ENCODE measurements at places on chromosomes 7 and 10. TPM values are rescaled to one million over a fixed set of nuclear protein-coding genes. Genes with fewer than 3 reads are reported as not detected.

TRIM50 gene
- not detected for polyA plus RNA-seq

GRCh38 chr10:127563718-127564553 is 14.8 kb downstream of the NPS start:
- no peak overlapping the region for H3K4me3 ChIP-seq
- H3K36me3 ChIP-seq: no peaks in the 10 kb centered on the region
- peak; percentile 2 for DNase-seq
- H3K4me1 ChIP-seq: no peaks in the 10 kb centered on the region
- no peaks in the 10 kb centered on the region for H3K27me3 ChIP-seq

GRCh38 chr7:27198871-27199801 is 755 bp downstream of the HOXA13 start:
- no peaks in the 10 kb centered on the region for H3K36me3 ChIP-seq
- peaks cover 94% of the 10 kb centered on the region for H3K27me3 ChIP-seq
- H3K4me3 ChIP-seq: no peak overlapping the region
- DNase-seq: no peak

- no peaks in the 10 kb centered on the region for H3K27me3 ChIP-seq
- H3K4me1 ChIP-seq: no peaks in the 10 kb centered on the region
- DNase-seq: no peak
- H3K36me3 ChIP-seq: no peaks in the 10 kb centered on the region
- H3K4me3 ChIP-seq: no peak overlapping the region
Observed at GRCh38 chr10:68636335-68636734, 76.2 kb downstream of the TET1 start.

GRCh38 chr7:108012499-108013430 is 9.8 kb upstream of the LAMB1 start:
- DNase-seq: no peak
- no peaks in the 10 kb centered on the region for H3K27me3 ChIP-seq
- H3K27ac ChIP-seq: no peak overlapping the region
- no peak overlapping the region for H3K4me3 ChIP-seq

- DNase-seq: no peak
- H3K36me3 ChIP-seq: no peaks in the 10 kb centered on the region
- H3K4me1 ChIP-seq: peaks cover 3% of the 10 kb centered on the region
- H3K4me3 ChIP-seq: no peak overlapping the region
Observed at GRCh38 chr10:96873756-96874467, 41.8 kb downstream of the LCOR start.

DNA sequence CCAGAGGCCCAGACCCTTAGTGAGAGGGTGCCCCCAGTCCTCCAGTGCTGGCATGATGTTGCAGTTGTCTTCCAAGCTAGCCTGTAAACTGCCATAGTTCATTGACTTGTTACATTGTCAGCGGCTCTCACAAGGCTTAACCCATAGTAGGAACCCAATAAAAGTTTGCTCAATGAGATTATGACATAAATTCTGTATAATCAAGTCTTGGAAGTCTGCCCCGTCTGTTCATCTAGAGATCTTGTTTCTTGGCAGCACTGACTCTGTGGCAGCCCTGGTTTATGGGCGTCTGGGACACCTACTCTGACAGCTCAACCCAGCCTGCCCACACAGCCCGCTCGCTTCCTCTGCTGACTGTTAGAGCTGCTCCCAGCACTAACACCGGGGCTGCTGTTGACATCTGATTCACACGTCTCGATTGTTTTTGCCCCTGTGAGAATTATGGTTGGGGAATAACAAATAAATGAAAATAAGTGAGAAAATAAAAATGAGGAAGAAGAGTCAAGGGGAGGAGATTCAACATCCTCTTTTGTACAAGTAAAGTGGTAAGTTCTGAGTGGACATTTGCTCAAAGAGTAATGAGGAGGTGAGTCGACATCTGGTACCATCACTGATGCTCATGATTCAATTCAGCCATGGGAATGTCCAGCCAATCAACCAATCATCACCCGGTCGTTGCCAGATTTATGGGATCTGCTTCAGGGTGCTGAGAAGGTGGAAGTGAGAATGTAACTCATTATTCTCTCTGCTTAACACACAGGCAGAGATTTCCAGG is 160.8 kb downstream of the SPAG6 start:
- H3K27ac ChIP-seq: no peak overlapping the region
- no peaks in the 10 kb centered on the region for H3K27me3 ChIP-seq
- DNase-seq: peak; percentile 63
- H3K4me1 ChIP-seq: no peaks in the 10 kb centered on the region

CNPY1 gene
- not detected for polyA plus RNA-seq

DNA sequence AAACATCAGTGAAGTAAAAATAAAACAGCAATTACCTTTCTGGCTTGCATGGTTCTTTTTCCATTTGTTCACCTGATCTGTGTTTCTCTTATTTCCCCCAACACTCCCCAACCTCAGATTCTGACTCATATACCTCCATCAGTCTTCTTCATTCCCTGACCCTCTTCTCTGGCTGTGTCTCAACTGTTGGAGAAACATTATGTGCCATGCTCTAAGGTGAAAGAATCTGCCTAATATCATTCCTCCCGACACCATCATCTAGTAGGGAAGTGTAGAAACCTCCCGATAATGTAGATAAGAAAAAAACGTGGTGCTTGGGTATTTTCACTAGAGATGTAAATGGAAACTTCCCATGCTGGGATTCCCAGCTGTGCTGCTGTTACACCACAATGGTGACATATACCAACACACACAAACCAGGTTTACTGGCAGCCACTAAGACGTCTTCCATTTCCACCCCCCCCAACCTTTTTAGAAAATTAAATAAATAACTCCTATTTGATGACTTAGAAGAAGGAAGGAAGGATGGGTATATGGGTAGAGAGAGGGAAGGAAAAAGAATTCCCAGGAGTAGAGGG is 63.4 kb downstream of the OSBPL3 start:
- H3K4me1 ChIP-seq: peaks cover 4% of the 10 kb centered on the region
- no peaks in the 10 kb centered on the region for H3K27me3 ChIP-seq
- no peaks in the 10 kb centered on the region for H3K36me3 ChIP-seq
- no peak overlapping the region for H3K4me3 ChIP-seq
- DNase-seq: no peak

- H3K4me3 ChIP-seq: no peak overlapping the region
- no peak overlapping the region for H3K27ac ChIP-seq
- no peaks in the 10 kb centered on the region for H3K36me3 ChIP-seq
- no peaks in the 10 kb centered on the region for H3K27me3 ChIP-seq
- peaks cover 23% of the 10 kb centered on the region for H3K4me1 ChIP-seq
- DNase-seq: no peak
Observed at GRCh38 chr10:78740976-78741915, 327.5 kb upstream of the ZMIZ1 start.

DNA sequence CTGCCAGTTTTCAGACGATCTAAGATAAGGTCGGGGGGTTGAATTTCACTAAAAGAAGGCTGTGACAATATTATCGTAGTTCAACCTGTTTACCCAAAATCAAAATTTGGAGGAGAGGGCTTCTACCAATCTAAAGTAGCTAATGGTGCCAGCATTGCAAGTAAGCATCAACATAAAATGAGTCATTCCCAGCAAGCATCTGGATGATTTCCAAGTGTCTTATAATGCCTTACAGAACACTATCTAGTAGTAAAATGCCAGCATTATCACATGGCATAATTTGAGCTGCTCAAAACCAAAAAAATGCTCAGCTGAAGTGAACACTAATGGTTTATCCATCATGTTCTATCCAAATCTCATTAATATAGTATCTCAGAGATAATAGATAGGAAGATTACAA is 1193.9 kb downstream of the DNAJB9 start:
- no peaks in the 10 kb centered on the region for H3K36me3 ChIP-seq
- no peaks in the 10 kb centered on the region for H3K4me1 ChIP-seq
- H3K4me3 ChIP-seq: no peak overlapping the region
- H3K27me3 ChIP-seq: no peaks in the 10 kb centered on the region
- DNase-seq: no peak
- H3K27ac ChIP-seq: no peak overlapping the region

GRCh38 chr10:52318136-52318701 is 4.1 kb downstream of the DKK1 start:
- H3K4me3 ChIP-seq: no peak overlapping the region
- no peaks in the 10 kb centered on the region for H3K36me3 ChIP-seq
- H3K27ac ChIP-seq: no peak overlapping the region
- no peak for DNase-seq

DNA sequence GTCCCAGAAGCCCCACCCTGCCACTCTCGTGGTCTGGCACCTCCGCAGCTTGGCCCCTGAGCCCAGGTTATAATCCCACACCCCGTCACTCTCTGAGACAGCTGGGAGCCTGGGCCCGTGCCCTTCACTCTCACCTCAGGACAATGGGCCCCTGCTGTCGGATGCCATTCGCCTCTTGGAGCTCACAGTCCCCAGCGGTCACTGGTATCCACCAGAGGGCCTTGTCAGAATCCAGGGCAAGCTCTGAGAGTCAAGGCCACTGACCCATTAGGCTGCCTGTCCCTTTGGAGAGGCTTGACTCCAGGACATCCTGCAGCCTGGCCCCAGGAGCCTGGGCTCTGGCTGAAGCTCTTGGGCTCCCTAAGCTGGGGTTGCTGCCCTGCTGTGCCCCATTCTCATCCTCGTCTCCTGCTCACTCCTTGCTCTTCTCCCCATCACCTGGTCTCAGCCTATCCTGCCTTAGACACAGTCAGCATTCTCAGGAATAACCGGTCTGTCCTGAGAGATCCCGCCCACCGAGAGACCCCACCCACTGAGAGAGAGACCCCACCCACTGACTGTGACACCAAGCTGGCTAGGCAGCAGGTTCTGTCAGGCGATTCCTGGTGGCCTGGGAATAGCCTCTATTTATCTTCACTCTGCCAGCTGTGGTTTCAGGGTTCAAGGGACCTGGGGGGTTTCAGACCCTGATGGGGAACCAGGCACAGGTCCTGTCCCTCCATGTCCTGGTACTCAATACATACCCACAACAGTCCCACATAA is 27.7 kb downstream of the CPXM2 start:
- H3K27ac ChIP-seq: no peak overlapping the region
- H3K4me3 ChIP-seq: no peak overlapping the region
- H3K27me3 ChIP-seq: no peaks in the 10 kb centered on the region

PTPRN2 gene
- polyA plus RNA-seq: 0.97 TPM

DNA sequence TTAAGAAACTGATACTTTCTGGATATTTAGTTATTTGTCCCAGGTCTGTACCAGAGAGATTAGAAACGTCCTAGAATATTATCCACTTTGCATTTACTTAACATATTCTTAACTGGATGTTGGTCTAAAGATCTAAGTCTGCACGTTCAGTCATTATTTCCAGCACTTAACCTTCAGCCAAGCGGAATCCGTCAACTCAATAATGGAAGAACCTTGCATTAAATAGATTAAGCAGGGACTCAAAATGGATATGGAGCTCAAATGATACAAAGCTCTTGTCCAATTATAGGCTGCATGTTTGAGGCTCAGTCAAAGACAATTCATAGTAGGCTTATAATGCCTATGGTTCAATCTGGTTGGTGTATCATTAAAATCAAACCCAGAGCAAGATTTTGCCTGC is 162.9 kb downstream of the SEMA3D start:
- H3K36me3 ChIP-seq: no peaks in the 10 kb centered on the region
- no peak overlapping the region for H3K27ac ChIP-seq
- no peak for DNase-seq
- no peak overlapping the region for H3K4me3 ChIP-seq

DNA sequence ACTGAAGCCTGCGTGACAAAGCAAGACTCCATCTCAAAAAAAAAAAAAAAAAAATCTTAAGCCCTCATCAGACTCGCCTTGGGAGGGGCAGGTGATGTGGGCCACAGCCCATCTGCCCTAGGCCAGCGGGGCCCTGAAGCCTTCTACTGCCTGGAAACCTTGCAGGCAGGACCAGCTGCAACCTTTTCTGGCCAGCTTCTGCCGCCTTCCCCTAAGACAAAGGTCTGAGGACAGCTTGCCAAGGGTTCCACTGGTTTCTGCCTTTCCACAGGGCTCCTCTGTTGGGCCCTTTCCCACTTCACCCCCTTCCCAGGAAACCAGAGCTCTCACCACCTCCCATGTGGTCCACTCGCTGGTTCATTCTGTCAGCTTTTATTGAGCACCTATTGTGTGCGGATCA is 35.2 kb downstream of the UBTD1 start:
- no peaks in the 10 kb centered on the region for H3K4me1 ChIP-seq
- DNase-seq: no peak
- H3K36me3 ChIP-seq: no peaks in the 10 kb centered on the region
- H3K27ac ChIP-seq: no peak overlapping the region
- H3K4me3 ChIP-seq: no peak overlapping the region

DNA sequence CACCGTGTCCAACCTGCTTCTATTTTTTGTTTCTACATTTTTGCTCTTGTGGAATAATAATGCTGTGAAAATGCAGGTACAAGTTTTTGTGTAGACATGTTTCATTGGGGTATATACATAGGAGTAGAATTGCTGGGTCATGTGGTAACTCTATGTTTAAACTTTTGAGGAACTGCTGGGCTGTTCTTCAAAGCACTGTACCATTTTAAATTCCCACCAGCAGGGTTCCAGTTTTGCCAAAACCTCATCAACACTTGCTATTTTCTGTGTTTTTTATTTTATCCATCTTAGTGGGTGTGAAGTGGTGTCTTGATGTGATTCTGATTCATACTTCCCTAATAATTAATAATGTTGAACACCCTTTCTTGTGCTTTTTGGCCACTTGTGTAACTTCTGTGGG is 138.6 kb downstream of the RGS10 start:
- peaks cover 81% of the 10 kb centered on the region for H3K4me1 ChIP-seq
- H3K36me3 ChIP-seq: no peaks in the 10 kb centered on the region
- H3K27ac ChIP-seq: peak overlapping the region; percentile 92

DNA sequence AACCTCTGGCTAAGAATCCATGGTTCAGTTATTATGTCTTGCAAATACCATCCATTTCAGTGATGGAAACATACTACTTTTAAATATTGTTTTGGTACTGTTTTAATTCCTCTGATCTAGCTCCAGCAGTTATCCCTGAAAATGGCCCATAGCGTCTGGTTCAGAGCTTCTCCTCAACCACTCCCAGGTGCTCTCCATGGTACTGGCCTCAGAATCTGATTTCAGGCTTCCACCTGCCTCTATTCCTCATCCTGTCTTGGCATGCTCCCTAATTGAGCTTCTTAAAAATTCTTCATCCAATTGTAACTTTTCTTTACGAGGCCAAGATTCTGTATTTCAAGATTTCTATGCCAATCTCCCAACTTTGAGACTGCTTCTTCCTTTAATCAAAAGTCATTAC is 236.3 kb downstream of the HTR7 start:
- H3K36me3 ChIP-seq: no peaks in the 10 kb centered on the region
- no peak overlapping the region for H3K27ac ChIP-seq
- no peaks in the 10 kb centered on the region for H3K4me1 ChIP-seq
- no peak for DNase-seq

GRCh38 chr10:74502963-74503608 is 323.3 kb upstream of the KAT6B start:
- H3K36me3 ChIP-seq: no peaks in the 10 kb centered on the region
- H3K27me3 ChIP-seq: no peaks in the 10 kb centered on the region
- no peak for DNase-seq
- H3K27ac ChIP-seq: peak overlapping the region; percentile 49
- no peak overlapping the region for H3K4me3 ChIP-seq
- H3K4me1 ChIP-seq: peaks cover 9% of the 10 kb centered on the region

- no peaks in the 10 kb centered on the region for H3K27me3 ChIP-seq
- no peak overlapping the region for H3K4me3 ChIP-seq
- H3K36me3 ChIP-seq: no peaks in the 10 kb centered on the region
- no peaks in the 10 kb centered on the region for H3K4me1 ChIP-seq
- no peak overlapping the region for H3K27ac ChIP-seq
Observed at GRCh38 chr7:110784749-110785148, 306.2 kb upstream of the LRRN3 start.

- H3K27ac ChIP-seq: no peak overlapping the region
- no peak overlapping the region for H3K4me3 ChIP-seq
- DNase-seq: no peak
- H3K27me3 ChIP-seq: no peaks in the 10 kb centered on the region
- no peaks in the 10 kb centered on the region for H3K36me3 ChIP-seq
Observed at GRCh38 chr7:151987748-151988529, 31.7 kb downstream of the GALNTL5 start.

GRCh38 chr10:74419958-74420375 is 268.9 kb downstream of the ADK start:
- no peaks in the 10 kb centered on the region for H3K36me3 ChIP-seq
- no peak overlapping the region for H3K4me3 ChIP-seq
- H3K27ac ChIP-seq: no peak overlapping the region
- DNase-seq: no peak

AIFM2 gene
- polyA plus RNA-seq: 1.7 TPM

Measured in CD14-positive monocyte (primary cell).